ENCODE measurements at places on chromosomes 16 and 17. TPM values are rescaled to one million over a fixed set of nuclear protein-coding genes. Genes with fewer than 3 reads are reported as not detected.

TBC1D3H gene
- not detected for polyA plus RNA-seq

KCNG4 gene
- 0.06 TPM for polyA plus RNA-seq

VAT1L gene
- 5.4 TPM for polyA plus RNA-seq

KRT16 gene
- not detected for polyA plus RNA-seq

CACNA1H gene
- polyA plus RNA-seq: 9.3 TPM

TNS4 gene
- polyA plus RNA-seq: 0.21 TPM

ELMO3 gene
- 9.5 TPM for polyA plus RNA-seq

SLFN12L gene
- 28.0 TPM for polyA plus RNA-seq

CSH2 gene
- polyA plus RNA-seq: not detected

RGS11 gene
- 2.0 TPM for polyA plus RNA-seq

SLC25A19 gene
- polyA plus RNA-seq: 7.6 TPM

OTOP2 gene
- polyA plus RNA-seq: not detected

SPHK1 gene
- polyA plus RNA-seq: 4.3 TPM

MYH1 gene
- not detected for polyA plus RNA-seq

CDRT4 gene
- polyA plus RNA-seq: 17.2 TPM

IFT20 gene
- 57.8 TPM for polyA plus RNA-seq

FMNL1 gene
- polyA plus RNA-seq: 5.3 TPM

UBE2G1 gene
- polyA plus RNA-seq: 48.4 TPM

CNGB1 gene
- 0.13 TPM for polyA plus RNA-seq

PHOSPHO1 gene
- 4.2 TPM for polyA plus RNA-seq

LRRC75A gene
- 5.8 TPM for polyA plus RNA-seq

TMEM107 gene
- 20.9 TPM for polyA plus RNA-seq

NEUROD2 gene
- polyA plus RNA-seq: 0.03 TPM

TMEM220 gene
- 10.5 TPM for polyA plus RNA-seq

ZNF423 gene
- 29.4 TPM for polyA plus RNA-seq

KRT40 gene
- 0.70 TPM for polyA plus RNA-seq

TBX21 gene
- 0.64 TPM for polyA plus RNA-seq

FOXJ1 gene
- polyA plus RNA-seq: 13.5 TPM

NAGS gene
- polyA plus RNA-seq: 4.2 TPM

SLC16A3 gene
- 20.1 TPM for polyA plus RNA-seq
